ENCODE measurements at places on chromosomes 3 and 15. TPM values are rescaled to one million over a fixed set of nuclear protein-coding genes. Genes with fewer than 3 reads are reported as not detected.
A peak's percentile ranks its signal among the peaks of the same experiment; 100 is the strongest.

DNA sequence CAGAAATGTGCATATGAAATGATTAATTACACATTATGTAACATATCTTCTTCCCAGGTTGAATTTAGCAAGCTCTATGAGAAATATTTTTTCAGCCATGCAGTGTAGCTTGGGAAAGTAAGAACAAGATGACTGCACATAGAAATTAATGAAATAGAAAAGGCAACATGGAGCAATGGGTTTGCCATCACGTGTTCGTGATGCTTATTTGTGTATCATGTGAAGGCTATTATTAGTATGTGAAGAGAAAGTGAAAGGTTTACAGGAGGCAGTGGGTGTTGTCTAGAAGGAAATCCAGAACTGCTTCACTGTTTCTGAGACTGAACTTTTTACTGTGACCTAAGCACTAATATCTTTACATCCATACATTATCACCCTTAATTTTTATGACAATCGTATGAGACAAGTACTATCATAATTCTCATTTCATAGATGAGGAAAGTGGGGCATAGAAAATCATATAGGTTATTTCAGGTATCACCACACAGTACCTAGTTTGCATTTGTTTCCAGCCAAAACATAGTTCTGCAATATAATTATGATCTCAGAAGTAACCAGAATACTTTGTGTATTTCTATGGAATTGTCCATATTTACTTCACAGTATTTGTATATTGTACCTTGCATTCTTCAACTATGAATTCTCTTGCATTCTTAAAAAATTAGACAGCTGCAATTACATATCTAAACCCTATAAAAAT lies 14.9 kb downstream of the SERPINI1 start:
- ATAC-seq = peak; percentile 90

DNA sequence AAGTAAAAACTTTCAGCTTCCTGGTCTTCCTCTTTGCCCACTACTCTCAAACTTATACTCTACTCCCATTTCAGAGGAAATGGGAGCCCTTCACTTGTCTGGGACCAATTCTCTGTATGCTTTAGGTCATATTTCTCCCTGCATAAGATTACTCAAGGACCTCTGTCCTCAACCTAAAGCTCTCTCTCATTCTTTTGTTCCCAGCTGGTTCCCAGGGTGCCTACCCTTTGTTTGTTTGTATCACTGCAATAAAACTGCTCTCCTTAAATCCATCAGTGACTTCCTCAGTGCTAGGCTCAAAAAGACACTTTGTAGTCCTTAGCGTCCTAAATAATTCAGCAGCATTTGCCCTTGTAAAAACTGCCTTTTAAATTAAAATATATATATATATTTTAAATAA lies 2.9 kb downstream of the NGRN start:
- no peak for ATAC-seq

Gene EFCC1
- 10.5 TPM for total RNA-seq

DNA sequence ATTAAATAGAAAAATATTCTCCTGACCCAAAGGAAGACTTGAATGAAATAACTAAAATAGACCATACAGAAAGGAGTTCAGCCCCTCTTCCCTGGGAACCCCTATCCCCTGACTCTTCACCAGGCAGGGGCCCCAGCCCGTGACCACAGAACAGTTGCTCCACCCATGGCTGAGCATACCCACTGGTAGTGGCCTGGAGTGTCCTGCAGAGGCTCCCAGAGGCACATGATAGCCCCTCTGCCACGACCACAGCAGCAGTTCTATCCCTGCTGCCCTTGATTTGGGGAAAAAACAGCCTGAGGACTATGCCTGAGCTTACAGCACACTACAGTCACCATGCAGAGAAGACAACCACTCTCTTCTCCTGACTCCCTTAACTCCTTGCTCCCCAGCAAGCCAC lies 31.8 kb downstream of the TTC14 start:
- ATAC-seq = peak; percentile 90

DNA sequence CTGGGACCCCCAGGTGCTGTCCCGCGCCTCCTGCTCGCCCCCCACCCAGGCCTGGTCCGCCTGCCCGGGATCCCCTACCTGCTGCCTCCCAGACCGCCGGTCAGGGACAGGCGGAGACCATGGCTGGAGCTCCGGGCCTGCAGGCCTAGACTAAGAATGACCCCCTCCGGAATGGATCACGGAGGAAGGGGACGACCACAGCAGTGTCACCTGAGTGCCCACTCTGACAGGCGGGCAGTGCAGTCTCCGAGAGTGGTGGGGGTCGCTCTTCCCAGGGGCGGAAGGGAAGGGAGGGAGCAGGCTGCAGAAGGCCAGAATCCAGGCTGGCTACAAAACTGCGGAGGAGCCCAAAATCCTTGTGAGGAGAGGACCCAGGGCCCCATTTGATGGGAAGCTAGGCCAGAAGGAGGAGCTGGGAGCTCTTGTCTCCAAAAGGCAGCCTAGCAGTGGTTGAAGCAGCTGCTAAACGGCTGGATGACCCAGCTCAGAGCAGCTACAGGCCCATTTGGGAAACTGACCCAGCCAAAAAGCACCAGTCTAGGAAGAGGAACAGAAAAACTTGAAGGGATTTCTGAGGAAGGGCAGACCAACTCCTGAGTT lies 908 bp upstream of the RAB43 start:
- ATAC-seq = no peak

GRCh38 chr15:93474728-93475127 lies 385.7 kb upstream of the RGMA start:
- no peak for ATAC-seq

DNA sequence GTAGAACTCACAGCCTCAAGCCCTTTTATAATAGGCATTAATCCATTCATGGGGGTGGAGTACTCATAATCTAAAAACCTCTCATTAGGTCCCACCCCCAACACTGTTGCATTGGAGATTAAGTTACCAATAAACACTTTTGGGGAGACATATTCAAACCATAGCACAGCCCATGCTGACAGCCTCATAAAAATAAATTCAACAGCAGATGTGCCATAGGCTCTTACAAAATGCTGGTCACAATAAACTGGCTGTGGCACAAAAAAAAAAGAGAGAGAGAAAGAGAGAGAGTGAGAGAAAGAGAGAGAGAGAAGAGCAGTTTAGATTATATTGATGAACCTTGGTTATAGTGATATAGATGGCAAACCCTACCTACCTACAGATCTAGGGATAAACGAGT lies 1000.9 kb downstream of the TUSC7 start:
- ATAC-seq = no peak

Gene DUOX1
- total RNA-seq = 0.90 TPM

GRCh38 chr3:157059661-157060060 lies 100.3 kb downstream of the CCNL1 start:
- ATAC-seq = no peak

GRCh38 chr3:11140030-11140712 lies 14.1 kb upstream of the HRH1 start:
- ATAC-seq = no peak

Gene HIGD2B
- total RNA-seq = not detected

GRCh38 chr3:45506751-45507391 lies 87.7 kb upstream of the LIMD1 start:
- no peak for ATAC-seq

GRCh38 chr15:64884679-64885078 lies 27.0 kb upstream of the ANKDD1A start:
- ATAC-seq = no peak

Gene ERICH6
- 0.53 TPM for total RNA-seq

DNA sequence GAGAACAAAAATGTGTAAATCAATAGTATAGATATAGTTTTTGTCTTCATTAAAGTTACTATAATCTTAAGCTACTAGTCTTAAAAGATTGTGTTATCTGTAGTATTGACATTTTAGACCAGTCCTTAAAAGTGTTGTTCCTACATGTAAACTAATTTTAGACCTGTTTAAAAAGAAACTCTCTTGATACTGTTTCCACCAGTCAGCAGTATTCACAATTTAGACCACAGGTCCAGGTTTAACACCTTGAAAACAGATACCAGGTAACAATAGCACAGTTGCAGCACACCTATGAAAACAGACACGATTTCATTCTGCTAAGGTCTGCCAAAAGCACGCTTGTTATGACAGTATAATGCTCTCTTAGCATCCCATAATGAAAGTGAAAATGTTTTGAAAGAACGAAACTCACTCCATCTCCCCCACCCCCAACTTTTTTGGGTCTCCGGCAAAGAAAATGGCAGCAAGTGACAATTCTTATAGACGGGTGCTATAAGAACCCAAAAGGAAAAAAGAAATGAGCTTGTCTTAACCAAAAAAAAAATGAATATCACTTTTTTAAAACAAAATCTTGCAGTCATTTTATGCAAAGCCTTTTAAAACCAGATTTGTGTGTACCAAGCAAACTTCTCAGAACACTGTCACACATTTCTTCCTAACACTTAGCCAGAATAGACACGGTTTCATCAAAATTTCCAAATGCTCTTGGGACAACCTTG lies 1.6 kb downstream of the EIF4E3 start:
- ATAC-seq = no peak

GRCh38 chr15:53549697-53550305 lies 209.7 kb downstream of the WDR72 start:
- no peak for ATAC-seq
